Stimulated activated CD4-positive, alpha-beta T cell treated with anti-CD3 and anti-CD28 coated beads, Interleukin-1b, Interleukin-23, amount 100 ng/mL, for 1 hour (primary cell): ENCODE measurements at places on chromosomes 2 and 18.

GRCh38 chr2:196063773-196064172 lies 4.9 kb downstream of the DNAH7 start:
- no peak for DNase-seq

DNA sequence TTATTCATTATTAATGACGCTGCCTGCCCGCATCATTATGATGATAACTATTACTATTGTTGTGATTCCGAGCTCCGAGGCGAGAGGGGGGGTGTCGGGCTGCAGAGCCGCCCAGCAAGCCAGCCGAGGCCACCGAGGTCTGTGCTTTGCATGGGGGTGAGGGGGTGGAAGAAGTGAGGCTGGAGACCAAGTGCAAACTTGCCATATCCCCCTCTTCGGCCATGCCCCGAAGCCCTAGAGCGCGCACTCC lies 3.6 kb downstream of the BCL11A start:
- no peak for DNase-seq

DNA sequence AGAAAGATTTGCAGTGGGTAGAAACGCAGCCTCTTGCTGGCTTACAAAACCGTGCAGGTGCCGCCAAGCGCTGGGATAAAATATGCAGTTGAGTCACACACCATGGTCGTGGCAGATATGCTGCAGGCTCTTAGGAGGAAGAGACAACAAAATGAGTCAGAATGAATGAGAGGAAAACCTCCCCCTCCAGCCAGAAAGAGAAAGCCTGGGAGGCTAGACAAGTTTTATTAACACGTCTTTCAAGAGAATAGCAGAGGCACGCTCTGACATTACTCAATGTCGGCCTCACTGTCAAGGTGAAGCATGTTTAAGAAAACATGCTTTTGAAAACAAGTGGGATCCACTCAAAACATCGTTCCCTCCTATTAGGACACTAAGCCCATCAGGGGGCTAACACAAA lies 37.1 kb upstream of the ZCCHC2 start:
- DNase-seq, result no peak

- DNase-seq, result no peak
These were observed 31.3 kb upstream of the PXDN start for GRCh38 chr2:1775511-1776035.
